Pancreas (tissue), 10 donors: ENCODE measurements at places on chromosomes 11 and 22. TPM values are rescaled to one million over a fixed set of nuclear protein-coding genes. Genes with fewer than 3 reads are reported as not detected.

The P2RY6 gene
- total RNA-seq: 4.1 TPM

DNA sequence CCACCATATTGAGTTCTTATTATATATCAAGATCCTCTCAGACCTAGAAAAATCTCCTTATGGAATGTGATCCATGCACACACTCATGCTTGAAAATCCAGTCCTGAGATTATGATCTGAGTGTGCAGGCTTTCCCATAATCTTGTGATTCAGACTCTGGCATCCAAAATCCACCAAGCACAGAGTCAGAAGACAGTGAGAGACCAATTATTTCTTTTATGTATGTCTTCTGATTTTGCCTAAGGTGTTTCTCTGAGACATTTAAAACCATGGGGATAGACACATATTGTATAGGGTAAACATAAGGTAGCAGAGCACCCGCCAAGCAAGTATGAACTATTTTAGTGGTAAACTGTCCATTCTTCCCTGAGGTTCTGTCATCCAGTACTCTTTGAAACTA lies 52.0 kb upstream of the MMP13 start:
- no peaks in the 10 kb centered on the region for H3K27me3 ChIP-seq
- no peak overlapping the region for H3K27ac ChIP-seq
- no peak overlapping the region for H3K4me3 ChIP-seq

The IL17REL gene
- total RNA-seq: not detected

The TRIM29 gene
- total RNA-seq: 0.38 TPM

DNA sequence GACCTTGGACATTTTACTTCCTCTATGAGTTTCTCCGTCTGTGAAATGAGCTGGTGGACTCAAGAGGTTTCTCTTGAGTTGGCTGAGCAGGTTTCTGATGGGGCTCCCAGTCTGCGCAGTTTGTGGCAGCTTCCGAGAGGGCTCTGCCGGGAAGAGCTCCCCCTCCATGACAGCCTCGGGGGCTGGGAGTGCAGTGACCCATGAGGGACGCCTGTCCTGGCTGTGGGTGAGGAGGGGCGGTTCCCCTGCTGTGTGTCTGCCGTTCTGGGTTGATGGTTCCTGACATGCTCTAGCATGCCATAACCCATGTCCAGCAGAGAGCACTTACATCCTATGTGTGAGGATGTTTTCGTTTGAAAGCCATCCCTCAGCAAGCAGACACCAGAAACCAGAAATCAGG lies 14.8 kb downstream of the CSF2RB start:
- no peaks in the 10 kb centered on the region for H3K27me3 ChIP-seq
- H3K36me3 ChIP-seq: no peaks in the 10 kb centered on the region
- H3K4me1 ChIP-seq: no peaks in the 10 kb centered on the region
- no peak overlapping the region for H3K4me3 ChIP-seq
- no peak overlapping the region for H3K27ac ChIP-seq

DNA sequence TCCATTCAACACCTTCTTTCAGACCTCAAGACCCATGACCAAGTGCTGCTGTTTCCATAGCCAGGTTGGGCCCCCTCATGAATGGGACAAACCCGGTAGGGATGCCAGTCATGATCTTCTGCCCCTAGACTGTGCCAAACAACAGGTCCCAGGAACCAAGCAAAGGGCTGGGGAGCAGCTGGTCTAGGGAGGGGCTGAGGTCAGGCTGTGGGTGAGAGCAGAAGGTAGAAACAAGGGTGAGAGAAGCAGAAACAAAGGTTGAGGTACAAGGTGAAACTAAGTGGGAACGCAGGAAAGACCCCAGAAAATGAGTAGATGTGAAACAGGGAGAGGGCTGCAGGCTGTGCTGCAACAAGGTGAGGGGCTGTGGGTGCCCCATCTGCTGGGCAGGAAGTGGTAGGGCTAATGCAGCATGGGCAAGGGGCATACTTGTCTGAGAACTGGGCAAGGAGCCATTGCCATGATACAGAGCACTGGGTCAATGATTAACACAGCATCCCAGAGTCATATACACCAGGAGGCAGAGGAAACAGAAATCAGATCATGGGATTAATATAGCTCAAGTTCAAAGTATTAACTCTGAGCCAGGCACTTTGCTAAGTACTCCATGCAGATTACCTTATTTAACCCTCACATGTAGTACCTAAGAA lies 45.9 kb downstream of the SLC1A2 start:
- H3K4me3 ChIP-seq: no peak overlapping the region
- H3K36me3 ChIP-seq: no peaks in the 10 kb centered on the region
- no peaks in the 10 kb centered on the region for H3K27me3 ChIP-seq
- DNase-seq: no peak
- no peaks in the 10 kb centered on the region for H3K4me1 ChIP-seq
- no peak overlapping the region for H3K27ac ChIP-seq

The POU2AF3 gene
- total RNA-seq: 1.1 TPM

GRCh38 chr11:115500547-115501501 lies 3.4 kb downstream of the CADM1 start:
- H3K36me3 ChIP-seq: no peaks in the 10 kb centered on the region
- no peak overlapping the region for H3K27ac ChIP-seq
- H3K4me3 ChIP-seq: no peak overlapping the region
- H3K4me1 ChIP-seq: no peaks in the 10 kb centered on the region

DNA sequence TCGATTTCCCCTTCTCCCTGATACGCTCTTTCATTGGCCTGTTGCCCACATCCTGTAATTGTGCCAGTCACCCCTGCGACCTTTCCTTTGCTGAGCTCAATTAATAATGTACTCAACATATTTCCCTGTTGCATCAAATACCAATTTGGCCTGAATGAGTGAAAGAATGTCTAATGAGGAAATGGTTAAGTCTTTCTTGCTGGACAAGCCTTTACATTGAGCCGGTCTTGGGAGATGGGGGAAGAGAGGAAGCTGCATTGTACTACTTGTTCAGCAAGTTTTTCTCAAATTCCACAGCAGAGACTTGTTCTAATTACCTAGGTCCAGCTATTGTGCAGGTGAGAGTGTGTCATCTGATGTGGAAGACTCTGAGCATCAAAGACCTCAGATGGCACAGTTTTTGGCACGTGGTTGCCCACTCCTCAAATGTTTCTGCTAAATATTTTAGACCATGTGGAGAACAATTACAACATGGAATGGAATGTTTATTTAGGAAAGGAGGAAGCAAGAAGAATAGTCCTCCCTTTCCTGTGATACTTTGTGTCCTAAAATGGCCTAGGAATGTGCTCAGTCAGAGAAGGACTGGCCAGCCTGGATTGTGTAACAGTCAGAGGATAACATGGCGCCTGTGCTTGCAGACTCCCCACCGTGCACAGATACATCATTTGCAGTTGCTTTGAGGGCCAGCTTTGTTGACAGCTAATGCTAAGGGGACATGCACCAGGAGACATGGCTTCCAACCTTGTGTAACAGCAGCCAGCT lies 129.5 kb upstream of the E2F8 start:
- H3K36me3 ChIP-seq: no peaks in the 10 kb centered on the region
- no peak overlapping the region for H3K4me3 ChIP-seq
- no peaks in the 10 kb centered on the region for H3K27me3 ChIP-seq
- H3K27ac ChIP-seq: no peak overlapping the region
- no peaks in the 10 kb centered on the region for H3K4me1 ChIP-seq

- H3K27me3 ChIP-seq: no peaks in the 10 kb centered on the region
- H3K27ac ChIP-seq: peak overlapping the region; percentile 36
- no peaks in the 10 kb centered on the region for H3K4me1 ChIP-seq
- H3K36me3 ChIP-seq: no peaks in the 10 kb centered on the region
- H3K4me3 ChIP-seq: peak overlapping the region; percentile 67
- DNase-seq: no peak
These were observed 2.1 kb downstream of the LRP5 start for GRCh38 chr11:68314203-68315170.

The SCUBE1 gene
- total RNA-seq: 0.12 TPM

DNA sequence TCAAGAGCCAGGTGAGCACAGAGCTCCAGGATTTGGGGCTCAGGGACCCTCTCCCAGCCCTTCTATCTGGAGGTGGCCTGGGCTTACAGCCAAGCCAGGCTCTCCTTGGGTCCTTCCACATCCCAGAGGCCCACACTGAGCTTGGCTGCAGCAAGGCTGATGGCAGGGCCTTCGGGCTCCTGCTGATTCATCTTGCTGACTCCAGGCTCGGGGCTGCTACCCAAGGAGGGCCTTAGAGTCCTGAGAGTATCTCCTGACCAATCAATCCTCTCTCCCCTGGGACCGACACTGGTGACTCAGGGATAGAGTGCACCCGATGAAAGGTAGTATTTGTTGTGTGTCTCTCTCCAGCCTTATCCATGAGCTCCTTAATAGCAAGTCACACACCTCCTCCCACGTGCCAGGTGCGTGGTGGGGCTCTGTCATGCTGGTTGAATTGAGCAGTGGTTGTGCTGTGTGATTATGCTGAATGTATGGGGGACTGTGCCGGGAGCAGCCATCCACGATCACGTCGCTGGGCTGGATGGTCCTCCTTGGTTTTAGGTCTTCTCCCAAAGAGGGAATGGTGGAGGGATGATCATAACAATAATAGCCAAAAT lies 62.3 kb downstream of the GRIK4 start:
- H3K27ac ChIP-seq: no peak overlapping the region
- no peaks in the 10 kb centered on the region for H3K4me1 ChIP-seq
- H3K27me3 ChIP-seq: no peaks in the 10 kb centered on the region
- DNase-seq: peak; percentile 45
- H3K36me3 ChIP-seq: no peaks in the 10 kb centered on the region
- no peak overlapping the region for H3K4me3 ChIP-seq

DNA sequence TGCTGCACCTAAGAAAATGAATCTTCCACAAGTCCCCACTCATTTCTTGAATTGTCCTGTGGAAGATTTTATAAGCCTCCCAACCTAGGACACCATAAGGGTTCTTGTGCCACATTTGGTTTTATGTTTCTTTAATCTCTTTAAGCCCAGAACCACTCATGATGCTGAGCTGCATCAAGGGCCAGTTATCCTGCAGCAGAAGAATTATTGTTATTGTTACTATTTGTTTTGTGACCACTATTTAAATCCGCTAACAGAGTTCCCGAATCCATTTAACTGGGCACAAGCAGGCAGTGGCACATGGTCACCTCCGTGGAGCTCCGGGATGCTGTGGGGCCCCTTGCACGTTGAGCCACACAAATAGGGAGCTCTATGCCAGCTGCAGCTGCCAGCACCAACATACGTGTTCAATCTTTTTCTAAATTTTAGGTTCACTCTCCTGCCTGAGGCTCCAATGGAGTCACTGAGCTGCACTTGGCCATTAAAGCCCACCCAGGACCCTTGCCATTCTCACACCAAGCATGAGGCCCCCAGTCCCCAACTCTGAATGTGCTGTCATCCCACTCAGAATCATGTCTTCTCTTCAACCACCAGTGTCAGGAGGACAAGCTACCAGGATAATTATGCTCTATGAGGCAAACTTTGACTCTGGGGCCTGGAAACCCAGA lies 60.6 kb downstream of the DGCR2 start:
- H3K4me1 ChIP-seq: no peaks in the 10 kb centered on the region
- no peaks in the 10 kb centered on the region for H3K27me3 ChIP-seq
- H3K4me3 ChIP-seq: no peak overlapping the region

DNA sequence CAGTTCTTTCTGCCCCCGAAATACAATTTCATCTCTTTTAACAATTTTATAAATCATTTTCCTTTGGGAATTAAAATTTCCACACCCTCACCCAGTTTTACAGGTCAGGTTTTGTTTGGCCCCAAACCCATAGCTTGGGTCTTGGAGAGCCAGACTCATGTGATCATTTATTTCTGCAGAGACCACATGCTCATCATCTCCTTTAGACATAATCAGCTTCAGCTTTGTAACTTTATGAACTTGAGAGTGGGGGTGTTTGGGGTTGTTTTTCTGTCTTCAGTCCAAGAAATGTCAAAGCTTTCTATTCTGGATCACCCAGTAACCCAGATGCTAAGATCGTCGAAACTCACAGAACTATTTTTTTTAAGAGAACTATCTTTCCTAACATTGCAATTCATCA lies 70.9 kb downstream of the DBX1 start:
- no peak for DNase-seq
- no peak overlapping the region for H3K27ac ChIP-seq
- H3K4me1 ChIP-seq: peaks cover 7% of the 10 kb centered on the region
- no peak overlapping the region for H3K4me3 ChIP-seq
- H3K27me3 ChIP-seq: no peaks in the 10 kb centered on the region

- H3K36me3 ChIP-seq: no peaks in the 10 kb centered on the region
- H3K27me3 ChIP-seq: no peaks in the 10 kb centered on the region
- DNase-seq: no peak
These were observed 7.5 kb downstream of the DIXDC1 start for GRCh38 chr11:111944651-111945051.

The OR2D2 gene
- 0.28 TPM for total RNA-seq

- no peak overlapping the region for H3K4me3 ChIP-seq
- no peak for DNase-seq
- no peak overlapping the region for H3K27ac ChIP-seq
- H3K27me3 ChIP-seq: no peaks in the 10 kb centered on the region
- no peaks in the 10 kb centered on the region for H3K4me1 ChIP-seq
- H3K36me3 ChIP-seq: no peaks in the 10 kb centered on the region
These were observed 200.6 kb upstream of the POU2AF2 start for GRCh38 chr11:111044751-111045406.

DNA sequence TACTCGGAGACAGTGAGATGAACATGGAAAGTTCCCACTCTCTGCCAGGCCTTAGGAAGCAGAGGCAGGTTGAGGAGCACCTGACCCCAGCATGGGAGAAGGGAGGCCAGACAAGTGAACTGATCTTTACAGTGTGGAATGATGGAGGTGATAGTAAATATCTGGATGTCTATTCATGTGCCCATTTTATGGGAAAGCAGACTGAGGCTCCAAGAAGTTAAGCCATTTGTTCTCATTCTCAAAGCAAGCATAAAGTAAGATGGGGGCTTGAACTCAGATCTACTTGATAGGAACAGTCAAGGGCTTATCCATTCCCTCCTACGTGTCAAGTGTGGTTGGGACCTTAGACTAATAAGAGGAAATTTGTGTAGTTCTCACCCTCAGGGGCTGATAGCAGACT lies 461.5 kb downstream of the MN1 start:
- no peak overlapping the region for H3K27ac ChIP-seq
- H3K27me3 ChIP-seq: no peaks in the 10 kb centered on the region
- no peak overlapping the region for H3K4me3 ChIP-seq

The CAPRIN1 gene
- 88.4 TPM for total RNA-seq

The KRTAP5-10 gene
- not detected for total RNA-seq
